NCI-H1092 (cell line): ENCODE measurements at places on chromosomes 3 and 15.

GRCh38 chr3:54123776-54124196 lies 1.4 kb downstream of the CACNA2D3 start:
- no peak for DNase-seq

GRCh38 chr3:11910971-11911531 lies 64.4 kb upstream of the TAMM41 start:
- no peak for DNase-seq

DNA sequence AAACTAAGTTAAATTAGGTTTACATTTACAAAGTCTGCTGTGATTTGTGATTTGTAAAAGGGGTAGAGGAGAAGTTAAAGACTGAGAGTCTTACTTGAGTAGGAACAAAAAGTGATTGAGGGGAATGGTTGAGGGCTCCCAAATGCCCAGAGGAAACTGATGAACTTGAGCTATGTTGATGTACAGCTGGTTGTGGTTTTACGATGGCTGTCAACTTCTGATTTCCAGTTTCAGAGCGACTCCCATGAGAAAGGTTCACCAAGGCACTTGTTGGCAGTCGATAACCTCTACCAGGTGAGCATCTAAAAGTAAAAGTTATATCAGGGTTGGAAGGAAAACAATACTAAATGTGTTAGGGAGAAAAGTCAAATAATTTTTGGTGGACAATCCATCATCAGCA lies 91.0 kb downstream of the XRN1 start:
- no peak for DNase-seq

DNA sequence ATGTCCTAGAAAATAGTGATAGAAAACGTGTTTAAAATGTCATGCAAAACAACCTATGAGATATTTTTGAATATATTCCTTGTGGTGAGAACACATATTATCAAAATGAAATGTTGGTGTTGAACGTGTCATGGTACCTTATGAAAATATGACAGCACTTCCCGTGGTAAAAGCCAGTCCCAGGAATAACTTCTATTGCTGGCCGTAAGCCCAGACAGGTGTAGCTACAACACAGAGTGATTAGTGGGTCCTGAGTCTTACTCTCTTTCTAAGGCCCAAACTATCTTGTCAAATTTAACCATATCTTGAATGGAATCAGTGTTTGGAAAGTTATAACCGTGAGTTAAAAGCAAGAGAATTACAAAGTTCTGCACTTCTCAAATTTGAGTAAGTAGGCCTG lies 24.1 kb downstream of the RARB start:
- no peak for DNase-seq

DNA sequence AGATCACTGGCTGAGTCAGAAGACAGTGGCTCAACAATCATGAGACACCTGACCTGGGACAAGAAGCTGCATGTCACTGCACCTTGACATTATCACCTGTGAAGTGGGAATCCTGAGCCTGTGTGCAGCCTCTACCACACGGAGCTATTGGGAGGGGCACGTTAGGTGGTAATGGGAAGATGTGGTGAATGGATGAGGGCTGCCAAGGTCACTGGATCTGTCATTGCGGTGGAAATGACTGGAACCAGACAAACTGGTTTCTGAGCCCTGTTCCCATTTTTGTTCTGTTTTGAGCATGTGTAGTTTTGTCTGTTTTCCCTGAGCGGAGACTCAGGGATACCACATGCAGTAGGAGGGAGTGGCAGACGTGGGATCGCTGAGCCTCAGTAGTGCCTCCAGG lies 235.5 kb downstream of the OPA1 start:
- DNase-seq: no peak

DNA sequence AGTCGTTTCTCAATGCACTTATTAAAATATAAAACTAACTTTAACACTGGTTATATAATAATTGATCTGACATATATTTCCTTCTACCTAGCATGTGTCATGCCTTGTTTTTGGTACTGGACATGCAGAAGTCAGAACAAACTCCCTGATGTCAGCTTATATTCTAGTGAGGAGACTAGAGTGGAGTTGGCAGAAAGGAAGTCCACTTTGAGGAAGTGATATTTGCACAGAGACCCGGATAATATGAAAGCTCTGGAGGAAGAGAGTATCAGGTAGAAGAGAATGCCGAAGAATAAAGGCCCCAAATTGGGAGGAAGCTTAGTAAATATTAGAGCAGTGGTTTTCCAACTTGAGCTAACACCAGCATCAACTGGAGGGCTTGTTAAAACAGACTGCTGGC lies 24.6 kb upstream of the ZNF280D start:
- no peak for DNase-seq

DNA sequence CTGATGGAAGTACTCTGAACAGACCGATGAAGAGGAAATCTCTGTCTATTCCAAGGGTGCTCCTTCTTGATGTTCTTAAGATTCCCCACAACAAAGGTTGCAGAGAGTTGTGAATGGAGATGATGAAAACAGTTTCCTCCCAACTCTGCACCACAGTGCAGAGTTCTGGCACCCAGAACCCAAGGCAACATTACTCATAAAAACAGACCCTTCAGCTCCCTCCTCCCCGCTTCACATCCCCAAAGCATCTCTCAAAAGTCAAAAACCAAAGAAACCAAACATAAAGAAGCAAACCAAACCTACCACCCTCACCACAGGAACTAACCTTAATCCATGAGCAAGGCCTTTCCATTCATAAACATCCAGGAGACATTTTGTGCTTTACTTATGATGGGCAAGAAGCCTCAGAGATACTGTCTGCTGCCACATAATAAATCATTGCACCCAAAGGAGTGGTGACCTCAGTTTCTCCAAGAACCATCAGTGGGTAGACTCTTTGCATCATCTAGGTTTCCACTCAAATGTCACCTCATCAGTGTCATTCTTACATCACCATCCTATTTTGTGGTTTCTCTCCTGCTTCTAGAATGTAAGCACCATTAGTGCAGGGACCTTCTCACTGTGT lies 13.2 kb downstream of the PCOLCE2 start:
- DNase-seq: no peak

DNA sequence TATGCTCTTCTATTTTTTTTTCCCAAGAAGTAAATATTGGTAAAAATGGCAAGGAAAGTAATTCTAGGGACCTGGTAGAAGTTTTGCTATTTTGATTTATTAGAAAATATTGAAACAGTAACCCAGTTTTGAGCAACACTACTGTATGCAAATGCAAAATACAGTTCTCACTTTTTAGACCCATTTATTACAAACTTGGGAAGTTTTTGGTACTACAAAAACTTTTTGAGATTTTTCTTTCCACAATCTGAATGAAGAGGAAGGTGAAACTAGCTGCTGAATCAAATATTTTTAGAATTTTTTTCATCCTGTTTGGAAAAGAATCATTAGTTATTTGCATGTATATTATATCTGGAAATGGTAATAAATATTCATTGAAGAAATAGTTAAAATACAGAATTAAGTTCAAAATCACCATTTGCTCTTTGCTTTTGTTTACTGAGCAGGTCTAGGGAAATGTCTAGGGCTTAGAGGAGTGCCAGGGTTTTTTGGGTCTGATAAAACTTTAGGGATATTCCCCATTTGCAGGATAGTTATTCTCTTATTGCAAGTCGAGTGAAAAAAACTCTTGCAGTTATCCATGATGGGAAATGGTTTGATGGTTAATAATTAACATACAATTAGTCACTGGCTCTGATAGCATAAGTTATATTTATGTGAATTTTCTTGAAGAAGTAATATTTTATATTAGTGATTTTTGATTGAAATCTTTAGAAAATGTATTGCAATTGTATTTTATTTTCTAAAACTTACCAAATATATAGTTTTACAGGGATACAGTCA lies 47.0 kb downstream of the TCF12 start:
- no peak for DNase-seq

- no peak for DNase-seq
Measured at GRCh38 chr15:96746665-96747064, 416.2 kb downstream of the NR2F2 start.

GRCh38 chr3:25836579-25836978 lies 46.7 kb downstream of the OXSM start:
- no peak for DNase-seq

DNA sequence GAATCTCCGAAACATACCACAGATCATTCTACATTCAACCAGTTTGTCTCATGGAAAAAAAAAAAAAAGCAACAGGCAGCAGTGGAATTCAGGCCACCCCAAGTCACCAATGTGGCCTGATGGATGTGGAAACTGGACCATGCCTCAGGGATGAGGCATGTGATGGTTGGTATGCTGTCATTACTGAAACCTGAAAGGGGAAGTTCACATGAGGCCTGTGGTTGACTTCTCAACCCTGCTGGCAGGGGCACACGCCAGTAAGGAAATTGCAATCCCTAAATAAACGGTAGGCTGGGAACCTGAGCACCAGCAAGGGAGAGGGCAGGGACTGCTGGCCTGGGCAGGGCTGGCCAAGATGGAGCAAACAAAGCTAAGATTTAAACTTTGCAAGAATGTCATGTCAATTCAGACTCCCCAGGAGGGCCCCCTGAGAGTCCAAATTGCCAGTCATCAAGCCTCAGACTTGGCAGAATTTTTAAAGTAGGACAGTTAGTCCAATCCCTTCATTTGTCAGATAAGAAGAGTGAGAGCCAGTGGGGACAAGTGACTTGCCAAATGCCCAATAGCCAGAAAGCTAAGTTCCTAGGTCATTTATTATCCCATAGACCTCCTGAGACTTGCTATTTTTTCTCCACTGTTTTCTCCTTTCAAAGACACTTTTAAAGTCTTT lies 310.4 kb downstream of the ERC2 start:
- no peak for DNase-seq

GRCh38 chr3:87414271-87414670 lies 137.9 kb upstream of the POU1F1 start:
- no peak for DNase-seq

DNA sequence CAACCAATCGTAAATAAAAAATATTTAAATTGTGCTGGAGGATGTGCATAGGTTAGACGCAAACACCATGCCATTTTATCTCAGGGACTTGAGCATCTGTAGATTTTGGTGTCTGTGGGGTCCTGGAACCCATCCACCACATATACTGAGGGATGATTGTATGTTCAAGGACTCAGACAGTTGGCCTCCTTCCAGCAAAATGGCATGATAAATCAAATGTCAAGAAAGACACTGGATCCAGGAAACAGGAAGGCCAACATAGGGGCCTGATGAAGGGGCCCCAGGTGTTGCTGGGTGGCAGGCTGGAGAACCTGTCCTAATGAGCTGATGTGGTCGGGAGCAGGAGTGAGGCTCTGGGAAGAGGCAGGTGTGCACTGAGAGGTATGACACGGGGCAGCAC lies 289.5 kb downstream of the GABRG3 start:
- DNase-seq: peak; percentile 5

DNA sequence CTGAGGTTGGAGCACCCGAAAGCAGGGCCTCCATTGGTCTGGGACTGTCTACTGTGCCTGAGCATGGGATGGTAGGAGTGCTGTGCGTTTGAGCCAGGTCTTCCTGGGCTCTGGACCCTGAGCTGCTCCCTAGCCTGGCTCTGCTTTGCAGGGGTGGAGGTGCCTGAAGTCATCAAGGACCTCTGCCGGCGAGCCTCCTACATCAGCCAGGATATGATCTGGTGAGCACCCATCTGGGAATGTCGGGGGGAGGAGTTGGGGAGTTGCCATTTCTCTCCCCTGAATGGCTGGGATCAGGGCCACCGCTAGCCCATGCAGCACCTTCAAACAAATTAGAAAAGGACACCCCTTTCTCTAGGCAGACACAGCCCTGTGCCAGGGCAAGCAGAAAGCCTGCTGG lies 20.7 kb downstream of the DUOX1 start:
- no peak for DNase-seq

- no peak for DNase-seq
Measured at GRCh38 chr3:194937144-194937543, 251.5 kb downstream of the FAM43A start.

DNA sequence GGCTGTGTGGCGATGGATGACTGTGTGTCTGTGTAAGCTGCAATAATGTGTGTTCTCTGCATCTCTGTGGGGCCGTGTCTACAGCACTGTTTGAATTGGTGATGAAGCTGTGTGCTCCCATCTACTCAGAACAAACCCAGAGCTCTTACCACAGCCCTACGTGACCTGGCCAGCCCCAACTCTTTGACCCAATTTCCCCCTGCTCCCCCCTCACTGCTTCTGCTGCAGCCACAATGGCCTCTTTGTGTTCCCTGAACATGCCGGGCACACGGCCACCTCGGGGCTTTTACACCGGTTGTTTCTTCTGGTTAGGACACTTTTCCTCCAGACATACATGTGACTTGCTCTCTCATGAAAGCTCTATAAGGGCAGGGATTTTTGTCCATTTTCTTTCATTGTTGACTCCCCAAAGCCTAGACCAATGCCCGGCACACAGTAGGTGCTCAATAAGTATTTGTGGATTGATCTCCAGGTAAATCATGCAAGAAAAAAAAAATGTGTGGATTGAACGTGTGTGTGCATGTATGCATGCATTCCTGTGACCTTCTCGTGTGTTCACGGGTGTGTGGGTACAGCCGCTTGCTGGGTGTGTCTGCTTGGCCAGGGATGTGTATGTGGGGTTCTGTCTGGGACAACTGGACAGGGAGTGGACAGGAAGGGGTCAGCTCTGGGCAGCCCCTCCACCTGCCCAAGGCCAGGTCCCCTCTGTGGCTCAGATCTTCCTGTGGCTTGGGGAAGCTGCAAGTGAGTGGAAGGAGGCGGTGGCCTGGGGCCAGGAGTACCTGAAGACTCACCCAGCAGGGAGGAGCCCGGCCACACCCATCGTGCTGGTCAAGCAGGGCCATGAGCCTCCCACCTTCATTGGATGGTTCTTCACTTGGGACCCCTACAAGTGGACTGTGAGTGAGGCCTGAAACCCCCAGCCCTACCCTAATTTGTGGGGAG lies 14.8 kb downstream of the VILL start:
- no peak for DNase-seq

DNA sequence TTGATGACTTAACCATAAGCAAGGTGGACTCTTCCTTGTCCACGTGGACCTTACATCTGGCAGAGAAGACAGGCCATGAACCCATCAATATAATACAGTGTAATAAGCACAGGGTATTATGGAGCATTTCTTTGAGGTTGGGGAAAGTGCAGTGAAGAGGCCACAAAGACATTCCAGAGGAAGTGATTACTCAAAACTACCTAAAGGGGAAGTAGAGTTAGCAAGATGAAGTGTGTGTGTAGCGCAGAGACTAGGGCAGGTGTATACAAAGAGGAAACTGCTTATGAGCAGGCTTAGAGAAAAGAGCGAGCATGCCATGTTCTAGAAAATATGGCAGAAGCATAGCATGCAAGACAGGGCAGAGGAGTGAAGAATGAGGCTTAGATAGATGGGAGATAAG lies 17.9 kb downstream of the CP start:
- DNase-seq: no peak

GRCh38 chr3:2802429-2802828 lies 307.7 kb downstream of the IL5RA start:
- no peak for DNase-seq
